Stimulated activated CD4-positive, alpha-beta T cell treated with anti-CD3 and anti-CD28 coated beads, Interleukin-15, amount 100 ng/mL, for 24 hours (primary cell): ENCODE measurements at places on chromosomes 3 and 15.

- no peak for DNase-seq
These were observed 85.8 kb upstream of the SATB1 start for GRCh38 chr3:18510947-18511346.

GRCh38 chr3:114790752-114791151 is 356.3 kb downstream of the ZBTB20 start:
- no peak for DNase-seq

DNA sequence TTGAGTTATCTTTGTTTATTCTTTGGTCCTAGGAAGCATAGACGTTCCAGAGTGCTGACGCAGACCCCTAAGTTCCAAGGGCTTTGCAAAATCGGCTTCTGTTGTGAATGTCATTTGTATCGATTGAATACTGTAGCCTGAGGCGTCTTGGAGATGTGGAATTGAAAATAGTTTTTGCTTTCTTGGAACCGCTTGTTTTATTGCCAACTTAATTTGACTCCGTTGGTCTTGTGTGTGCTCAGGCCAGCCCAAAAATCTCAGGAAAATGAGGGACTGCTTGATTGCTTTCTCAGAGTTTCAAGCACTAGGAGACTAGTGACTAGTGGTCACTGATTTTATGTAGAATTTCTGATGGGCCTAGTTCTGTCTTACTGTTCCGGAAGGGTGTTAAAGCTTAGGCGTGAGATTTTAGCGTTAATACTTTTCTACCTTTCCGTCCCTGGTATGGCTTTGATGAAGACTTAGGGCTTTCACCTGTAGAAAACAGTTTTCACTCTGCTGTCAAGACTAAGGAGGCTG is 263 bp upstream of the UTS2B start:
- DNase-seq: no peak

GRCh38 chr3:71247221-71247957 is 336.1 kb downstream of the FOXP1 start:
- no peak for DNase-seq
